NCI-H526 (cell line): ENCODE measurements at places on chromosomes 7 and 10.
A peak's percentile ranks its signal among the peaks of the same experiment; 100 is the strongest.

DNA sequence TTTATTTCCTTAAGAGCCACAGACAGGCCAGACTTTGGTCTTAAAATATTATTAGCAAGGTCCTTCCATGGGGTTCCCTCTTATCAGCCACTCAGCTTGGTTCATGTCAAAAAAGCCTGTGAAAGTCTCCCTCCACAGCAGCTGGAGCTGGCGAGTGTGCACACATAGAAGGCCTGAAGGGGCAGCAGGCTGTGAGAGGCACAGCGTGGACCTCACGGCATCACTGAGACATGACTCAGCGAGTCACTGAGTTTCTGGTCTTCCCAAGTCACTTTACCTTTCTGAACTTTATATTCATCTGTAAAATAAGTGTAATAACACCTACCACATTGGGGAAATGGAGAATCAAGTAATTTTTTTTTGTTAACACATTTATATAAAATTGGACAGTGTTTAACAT is 8.7 kb downstream of the TAF3 start:
- no peak for DNase-seq

- peak; percentile 8 for DNase-seq
Observed at GRCh38 chr7:90766814-90767564, 170.9 kb downstream of the CDK14 start.

DNA sequence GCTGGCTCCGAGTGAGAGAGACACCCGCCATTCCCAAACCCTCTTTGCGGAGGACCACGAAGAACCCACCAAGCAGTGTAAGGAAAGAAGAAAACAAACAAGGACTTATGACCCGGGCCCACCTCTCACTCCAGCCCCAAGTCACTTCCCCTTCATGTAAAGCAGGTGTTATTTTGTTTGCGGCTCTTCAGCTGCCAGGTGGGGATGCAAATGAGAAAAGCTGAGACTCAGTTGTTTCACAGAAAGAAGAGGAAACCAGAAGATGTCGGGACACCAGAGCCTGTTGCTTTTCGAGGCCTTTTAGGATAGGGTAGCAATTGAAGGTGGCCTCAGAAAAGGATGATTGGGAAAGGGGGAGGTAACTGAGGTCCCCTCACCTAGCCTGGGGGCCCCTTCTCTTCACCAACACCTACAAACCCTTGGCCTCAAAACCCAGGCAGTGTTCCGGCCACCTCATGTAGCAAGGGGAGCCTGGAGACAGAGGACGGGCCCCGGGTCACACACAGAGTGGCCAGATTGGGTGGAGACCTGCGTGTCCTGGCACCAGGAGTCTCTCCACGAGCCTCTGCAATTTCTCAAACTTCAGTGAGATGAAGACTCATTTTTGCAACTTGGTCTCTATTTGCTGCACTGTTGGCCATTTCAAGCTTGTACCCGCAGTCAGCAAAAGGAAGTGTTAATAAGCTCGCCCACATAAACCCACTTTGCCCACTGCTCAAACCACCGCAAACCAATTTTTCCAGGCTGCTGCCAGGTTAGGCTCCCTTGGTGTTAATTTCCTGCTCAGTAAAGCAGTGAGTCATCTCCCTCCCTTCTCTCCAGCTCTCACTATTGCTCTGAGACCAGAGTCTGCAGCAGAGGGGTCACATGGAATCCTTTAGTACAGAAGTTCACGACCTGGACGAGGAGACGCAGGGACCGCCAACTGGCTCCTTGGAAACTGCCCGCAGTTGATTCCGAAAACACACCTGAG is 45.5 kb downstream of the AOC1 start:
- peak; percentile 86 for DNase-seq

- no peak for DNase-seq
Observed at GRCh38 chr10:12448729-12449391, 99.5 kb downstream of the CAMK1D start.

GRCh38 chr7:70579397-70580097 is 552.4 kb upstream of the GALNT17 start:
- DNase-seq: no peak

GRCh38 chr10:89382757-89383156 is 4.9 kb downstream of the IFIT1B start:
- DNase-seq: no peak

- DNase-seq: peak; percentile 23
Observed at GRCh38 chr10:12729885-12730284, 271.6 kb downstream of the CCDC3 start.

DNA sequence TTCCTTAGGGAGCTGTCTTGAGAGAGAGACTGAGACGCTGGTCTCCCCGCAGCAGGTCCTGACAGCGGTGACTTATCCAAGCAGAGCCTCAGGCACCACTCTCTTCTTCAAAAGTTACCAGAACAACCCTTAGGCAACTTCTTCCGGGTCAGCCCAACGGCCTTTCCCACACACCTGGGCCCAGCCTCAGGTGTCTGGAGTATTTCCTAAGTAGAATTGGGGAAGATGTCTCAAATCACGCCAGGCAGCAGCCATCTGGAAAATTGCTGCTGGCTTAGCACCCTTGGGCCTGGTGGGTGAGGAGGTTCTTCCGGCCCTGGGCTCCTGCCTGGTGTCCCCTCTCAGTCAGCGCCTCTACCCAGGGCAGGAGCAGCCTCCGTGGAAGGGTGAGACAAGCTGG is 80.4 kb upstream of the ANLN start:
- no peak for DNase-seq

- DNase-seq: no peak
Observed at GRCh38 chr7:52670608-52671225, 364.7 kb upstream of the POM121L12 start.

- no peak for DNase-seq
Observed at GRCh38 chr7:138067774-138068173, 8.5 kb upstream of the AKR1D1 start.

DNA sequence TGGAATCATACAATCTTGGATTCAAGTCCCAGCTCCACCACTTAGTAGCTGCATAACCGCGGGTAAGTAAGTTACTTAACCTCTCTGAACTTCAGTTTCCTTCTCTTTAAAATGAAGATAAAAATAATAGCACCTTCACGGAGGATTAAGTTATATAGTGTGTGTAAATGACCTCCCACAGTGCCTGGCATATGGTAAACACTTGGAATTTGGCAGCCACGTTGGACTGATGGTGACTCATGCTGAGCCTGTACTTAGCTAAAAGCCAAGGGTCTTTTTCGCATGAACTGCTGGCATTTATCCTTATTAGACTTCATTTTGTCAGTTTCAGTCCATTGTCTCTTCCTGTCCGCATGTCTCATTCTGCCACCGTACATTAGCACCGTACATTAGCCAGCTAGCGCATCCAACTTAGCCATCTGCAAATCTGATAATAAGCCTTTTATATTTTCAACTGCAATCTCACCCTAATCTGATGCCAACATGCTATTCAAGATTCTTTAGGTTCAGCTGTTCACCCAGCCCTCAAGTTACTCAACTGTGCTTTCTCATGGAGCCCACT is 11.2 kb downstream of the SLC13A4 start:
- no peak for DNase-seq

DNA sequence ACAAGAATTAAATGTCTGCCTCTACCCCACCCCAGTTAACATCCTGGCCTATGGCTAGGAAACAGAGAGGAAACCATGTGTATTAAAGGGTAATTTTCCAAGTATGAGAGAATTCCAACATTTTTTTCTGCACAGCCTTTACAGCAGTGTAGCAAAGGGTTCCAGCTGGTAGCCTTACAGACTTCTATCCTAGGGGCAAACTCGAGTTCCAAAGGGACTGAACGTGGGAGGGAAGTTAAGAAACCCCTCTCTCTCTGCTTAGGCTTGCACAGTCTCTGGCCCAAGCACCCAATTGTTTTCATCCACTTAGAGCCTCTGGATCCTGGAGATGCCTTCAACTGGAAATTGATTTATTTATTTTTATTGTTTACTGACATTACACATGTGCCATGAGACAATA is 60.3 kb downstream of the SLC16A12 start:
- no peak for DNase-seq

DNA sequence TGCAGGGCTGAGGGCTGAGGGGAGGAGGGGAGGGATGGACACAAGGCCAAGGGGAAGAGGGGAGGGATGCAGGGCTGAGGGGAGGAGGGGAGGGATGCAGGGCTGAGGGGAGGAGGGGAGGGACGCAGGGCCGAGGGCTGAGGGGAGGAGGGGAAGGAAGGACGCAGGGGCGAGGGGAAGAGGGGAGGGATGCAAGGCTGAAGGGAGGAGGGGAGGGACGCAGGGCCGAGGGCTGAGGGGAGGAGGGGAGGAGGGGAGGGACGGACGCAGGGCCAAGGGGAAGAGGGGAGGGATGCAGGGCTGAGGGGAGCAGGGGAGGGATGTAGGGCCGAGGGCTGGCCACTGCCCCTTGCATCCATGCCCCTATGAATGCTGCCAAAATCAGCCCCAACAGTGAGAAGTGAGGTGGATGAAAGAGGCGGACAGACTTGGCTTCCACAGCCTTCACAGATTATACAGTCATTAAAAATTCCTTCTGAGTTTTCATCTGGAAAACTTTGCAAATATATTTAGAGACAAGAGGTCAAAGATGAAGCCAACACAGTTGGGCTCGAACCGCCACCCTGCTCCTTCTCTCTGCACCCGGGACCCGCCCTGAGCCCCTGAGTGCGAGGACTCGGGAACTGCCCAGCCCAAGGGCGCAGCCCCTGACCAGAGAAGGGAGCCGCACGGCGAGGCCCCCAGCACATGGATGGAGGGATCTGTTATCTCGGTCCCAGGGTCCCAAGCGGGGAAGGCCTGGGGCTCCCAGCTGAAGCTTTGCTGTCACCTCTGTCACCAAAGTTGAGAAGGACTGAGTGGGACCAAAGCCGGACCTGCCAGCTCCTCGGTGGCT is 65.8 kb downstream of the DIP2C start:
- DNase-seq: no peak

GRCh38 chr7:25643286-25643685 is 415.0 kb upstream of the NPVF start:
- no peak for DNase-seq

DNA sequence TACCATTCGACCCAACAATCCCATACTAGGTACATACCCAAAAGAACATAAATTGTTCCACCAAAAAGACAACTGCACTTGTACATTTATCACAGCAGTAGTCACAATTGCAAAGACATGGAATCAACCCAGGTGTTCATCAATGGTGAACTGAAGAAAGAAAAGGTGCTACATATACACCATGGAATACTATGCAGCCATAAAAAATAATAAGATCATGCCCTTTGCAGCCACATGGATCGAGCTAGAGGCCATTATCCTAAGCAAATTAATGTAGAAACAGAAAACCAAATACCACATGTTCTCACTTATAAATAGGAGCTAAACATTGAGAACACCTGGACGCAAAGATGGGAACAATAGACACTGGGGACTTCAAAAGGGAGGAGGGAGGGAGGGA is 79.3 kb upstream of the NEBL start:
- no peak for DNase-seq

DNA sequence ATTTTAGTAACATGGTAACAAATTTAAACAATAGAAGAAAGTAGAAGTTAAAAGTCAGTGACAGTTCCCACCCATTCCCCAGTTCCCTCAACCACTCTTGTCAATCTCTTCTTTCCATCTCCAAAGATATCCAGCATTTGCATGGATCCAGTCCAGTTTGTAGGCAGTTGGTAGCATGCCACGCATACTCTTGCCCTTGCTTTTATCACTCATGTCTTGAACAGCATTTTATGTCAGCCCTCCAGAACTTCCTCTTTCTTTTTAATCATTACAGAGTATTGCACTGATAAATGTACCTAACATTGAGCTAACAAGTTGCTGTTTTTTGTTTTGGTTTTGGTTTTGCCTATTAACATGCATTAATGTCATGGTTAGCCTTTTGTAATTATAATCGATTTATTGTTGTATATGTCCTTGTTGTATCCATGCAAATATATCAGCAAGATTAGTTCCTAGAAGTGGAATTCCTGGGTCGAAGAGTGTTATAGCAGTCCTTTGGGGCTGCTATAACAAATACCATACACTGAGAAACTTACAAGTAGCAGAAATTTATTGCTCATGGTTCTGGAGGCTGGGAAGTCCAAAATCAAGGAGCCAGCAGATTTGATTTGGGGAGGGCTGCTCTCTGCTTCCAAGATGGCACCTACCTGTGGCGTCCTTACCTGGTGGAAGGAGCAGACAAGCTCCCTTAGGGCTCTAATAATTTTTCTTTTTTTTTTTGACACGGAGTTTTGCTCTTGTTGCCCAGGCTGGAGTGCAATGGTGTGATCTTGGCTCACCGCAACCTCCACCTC is 25.7 kb downstream of the CHST3 start:
- no peak for DNase-seq

GRCh38 chr10:89699581-89700064 is 1.8 kb upstream of the KIF20B start:
- no peak for DNase-seq

GRCh38 chr7:24835643-24836042 is 78.4 kb upstream of the GSDME start:
- DNase-seq: no peak

DNA sequence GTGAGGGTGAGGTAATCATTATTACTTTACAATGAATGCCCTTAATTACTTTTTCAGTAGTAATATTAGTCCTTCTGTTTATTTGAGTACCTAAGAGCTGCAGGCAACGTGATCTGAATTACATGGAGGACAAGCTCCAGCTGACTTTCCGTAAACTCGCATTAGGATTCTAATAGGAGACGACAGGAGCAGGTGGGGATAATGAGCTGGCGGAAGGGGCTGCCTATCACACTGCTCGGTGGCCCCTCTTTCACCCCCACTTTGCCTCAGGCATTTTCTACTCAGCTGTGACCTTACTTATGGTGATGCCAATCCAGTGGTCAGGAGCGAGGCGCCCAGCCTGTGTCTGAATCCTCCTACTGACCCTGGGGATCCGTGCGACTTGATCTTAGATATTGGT is at the start of gene C7orf33:
Gene C7orf33 (plus strand): TSS at position 296 of the 400 bp plus-strand sequence. CDS start 160 bp downstream, outside the sequence.
- DNase-seq: no peak

DNA sequence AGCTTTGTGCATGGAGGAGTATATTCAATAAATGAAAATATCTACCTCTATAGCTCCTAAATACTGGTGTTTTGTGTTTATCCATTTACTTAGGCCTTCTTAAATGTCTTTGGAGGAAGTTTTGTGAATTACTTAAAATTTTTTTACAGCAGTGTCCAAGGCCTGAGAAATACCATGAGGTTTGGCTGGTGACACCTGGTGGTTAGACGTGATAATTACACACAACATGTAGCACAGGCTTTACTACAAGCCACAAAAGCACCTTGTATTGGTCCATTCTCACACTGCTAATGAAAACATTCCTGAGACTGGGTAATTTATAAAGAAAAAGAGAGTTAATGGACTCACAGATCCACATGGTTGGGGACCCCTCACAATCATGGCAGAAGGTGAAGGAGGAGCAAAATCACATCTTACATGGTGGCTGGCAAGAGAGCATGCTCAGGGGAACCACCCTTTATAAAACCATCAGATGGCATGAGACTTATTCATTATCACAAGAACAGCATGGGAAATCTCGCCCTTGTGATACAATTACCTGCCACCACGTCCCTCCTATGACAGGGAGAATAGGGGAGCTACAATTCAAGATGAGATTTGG is 20.6 kb downstream of the HYAL4 start:
- DNase-seq: peak; percentile 58

DNA sequence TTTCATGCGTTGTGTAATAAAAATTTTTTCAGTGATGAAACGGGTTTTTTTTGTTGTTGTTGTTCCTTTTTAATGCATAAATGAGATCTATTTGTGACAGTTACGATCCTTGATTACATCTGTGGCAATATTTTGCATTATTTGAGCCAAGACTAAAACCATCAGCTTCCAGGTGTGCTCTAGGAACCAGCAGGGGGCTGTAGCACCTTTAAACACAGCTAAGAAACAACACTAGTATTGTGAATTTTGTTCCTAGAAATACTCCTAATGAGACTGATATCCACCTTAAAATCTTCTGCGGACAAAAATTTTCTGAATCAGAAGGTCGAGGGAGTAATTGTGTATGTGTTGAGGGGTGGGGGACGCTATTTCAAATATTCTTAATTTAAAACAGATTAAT is 52.6 kb downstream of the FGFBP3 start:
- DNase-seq: peak; percentile 8

GRCh38 chr7:70143075-70144044 is 545.1 kb downstream of the AUTS2 start:
- DNase-seq: no peak
